CD4-positive, alpha-beta T cell treated with Interleukin-4 for 1 hour (primary cell): ENCODE measurements at places on chromosomes 5 and 9.
A peak's percentile ranks its signal among the peaks of the same experiment; 100 is the strongest.

GRCh38 chr5:19241690-19242089 lies 746.3 kb downstream of the CDH18 start:
- no peak for DNase-seq

DNA sequence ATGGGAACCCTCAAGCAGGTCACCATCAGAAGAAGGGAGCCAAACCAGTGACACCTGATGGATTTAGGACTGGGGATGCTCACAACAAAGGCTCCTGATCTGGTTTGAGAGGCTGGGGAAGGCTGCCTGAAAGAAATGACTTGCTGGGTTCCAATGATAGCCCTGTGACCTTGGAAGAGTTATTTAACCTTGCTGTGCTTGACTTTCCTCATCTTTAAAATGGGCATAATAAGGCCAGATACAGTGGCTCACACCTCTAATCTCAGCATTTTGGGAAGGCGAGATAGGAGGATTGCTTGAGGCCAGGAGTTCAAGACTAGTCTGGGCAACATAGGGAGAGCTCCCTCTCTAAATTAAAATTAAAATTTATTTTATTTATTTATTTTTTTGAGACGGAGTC lies 63.6 kb upstream of the PSD2 start:
- no peak for DNase-seq

DNA sequence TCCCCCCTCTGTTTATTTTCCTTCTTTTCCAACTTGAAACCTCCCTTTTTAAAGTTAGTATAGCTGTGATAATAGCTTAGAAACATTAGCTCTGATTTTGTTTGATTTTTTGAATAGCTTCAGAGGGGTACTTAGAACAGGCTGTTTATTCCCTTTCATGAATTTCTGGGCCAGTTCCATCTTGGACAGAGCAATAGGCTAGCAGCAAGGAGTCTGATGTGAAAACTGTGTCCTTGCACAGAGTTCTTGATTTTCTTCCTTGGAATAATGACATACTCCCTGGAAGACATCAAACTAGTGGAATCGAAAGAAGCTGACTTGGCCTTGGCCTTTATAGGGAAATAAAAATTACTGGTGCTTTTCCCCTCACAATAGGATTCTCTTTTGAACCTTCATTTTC lies 32.9 kb downstream of the NTRK2 start:
- no peak for DNase-seq

DNA sequence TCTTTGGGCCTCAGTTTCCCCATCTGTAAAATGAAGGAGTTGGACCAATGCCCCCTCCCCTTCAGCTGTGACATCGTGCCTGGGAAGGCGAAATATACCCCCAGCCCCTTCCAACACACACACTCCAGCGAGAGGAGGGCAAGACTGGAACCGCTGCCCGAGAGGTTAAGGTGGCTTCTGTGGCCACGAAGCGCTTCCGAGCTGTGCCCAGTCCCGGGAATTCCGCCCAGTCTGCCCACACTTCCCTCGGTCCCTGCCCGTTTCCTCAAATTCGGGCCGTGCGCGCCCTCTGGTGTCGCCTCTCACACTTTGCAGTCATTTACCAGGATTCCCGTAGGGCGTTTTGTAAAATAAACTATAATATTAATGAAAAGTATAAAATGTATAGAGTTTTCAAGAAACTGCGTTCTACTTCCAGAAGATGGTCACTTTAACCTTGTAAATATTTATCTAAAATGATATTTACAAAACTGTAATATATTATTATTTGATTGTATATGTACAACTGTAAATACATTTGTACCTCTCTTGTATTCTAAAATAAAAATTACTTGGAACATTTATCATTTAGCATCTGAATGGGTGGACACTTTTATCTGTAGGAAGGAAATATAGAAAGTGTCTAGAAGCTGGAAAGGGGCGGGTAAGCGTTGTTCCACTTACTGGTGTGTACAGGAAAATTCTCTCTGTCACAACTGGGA lies 11.0 kb upstream of the EXOSC2 start:
- peak; percentile 57 for DNase-seq

- DNase-seq: no peak
Measured at GRCh38 chr5:168066536-168067208, 224.8 kb upstream of the WWC1 start.

DNA sequence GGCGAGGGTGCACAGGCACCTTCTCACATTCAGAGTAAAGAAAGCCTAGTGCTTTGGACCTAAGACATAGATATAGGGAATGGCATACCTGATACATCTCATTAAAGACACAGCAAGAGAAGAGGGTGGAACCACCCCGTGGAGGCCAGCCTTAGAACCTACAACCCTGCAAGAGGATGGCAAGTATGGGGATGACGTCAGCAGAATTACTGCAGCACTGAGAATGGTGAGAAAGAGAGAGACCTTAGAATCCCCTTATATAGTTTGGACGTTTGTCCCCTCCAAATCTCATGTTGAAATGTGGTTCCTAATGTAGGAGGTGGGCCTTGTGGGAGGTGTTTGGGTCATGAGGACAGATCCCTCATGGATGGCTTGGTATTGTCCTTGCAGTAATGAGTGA lies 28.2 kb upstream of the ADCY2 start:
- DNase-seq: no peak

DNA sequence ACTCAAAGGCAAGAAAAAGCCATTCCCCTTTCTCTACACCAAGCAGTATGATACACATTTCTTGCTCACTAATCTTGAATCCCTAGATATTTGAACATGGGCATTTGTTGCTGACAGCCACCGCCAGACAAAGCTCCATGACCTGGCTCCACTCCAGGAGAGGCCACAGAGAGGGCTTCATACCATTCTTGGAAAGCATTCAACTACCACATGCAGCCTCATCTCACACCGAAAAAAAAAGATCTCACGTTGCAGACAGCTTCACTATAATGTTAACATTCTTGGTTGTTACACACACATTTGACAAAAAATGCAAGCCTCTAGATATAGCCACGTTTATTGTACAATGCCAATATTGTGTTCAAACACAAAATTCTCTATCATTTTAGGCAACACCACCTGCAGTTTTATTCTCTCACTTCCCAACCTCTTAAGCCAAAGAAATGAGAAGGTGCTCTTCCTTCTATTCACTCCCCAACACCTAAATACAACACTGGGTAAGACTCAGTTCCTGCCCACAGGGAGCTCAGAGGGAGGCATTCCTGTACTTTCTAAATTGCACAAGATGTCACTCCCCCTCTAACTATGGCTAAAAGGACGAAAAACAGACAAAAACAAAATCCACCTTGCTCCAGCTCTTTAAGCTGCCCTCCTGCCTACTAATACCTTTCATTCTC lies 222.4 kb downstream of the TSSK1B start:
- DNase-seq: no peak

GRCh38 chr5:17402289-17403121 lies 95.5 kb upstream of the TAF11L2 start:
- DNase-seq: no peak

- DNase-seq: no peak
Measured at GRCh38 chr9:22528485-22528884, 81.9 kb downstream of the DMRTA1 start.
